ENCODE measurements at places on chromosomes 11 and 22.

DNA sequence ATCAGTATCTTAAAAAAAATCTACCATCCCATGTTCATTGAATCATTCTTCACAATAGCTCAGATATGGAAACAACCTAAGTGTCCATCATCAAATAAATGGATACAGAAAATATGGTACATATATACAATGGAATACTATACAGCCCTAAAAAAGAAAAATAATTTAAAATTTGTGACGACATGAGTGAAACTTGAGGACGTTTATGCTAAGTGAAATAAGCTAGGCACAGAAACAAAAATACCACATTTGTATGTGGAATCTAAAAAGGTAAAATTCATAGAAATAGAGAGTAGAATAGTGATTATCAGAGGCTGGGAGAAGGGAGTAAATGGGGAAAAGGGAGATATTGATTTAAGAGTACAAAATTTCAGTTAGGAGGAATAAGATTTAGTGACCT, 38.8 kb downstream of the OR9I1 start:
- DNase-seq, result no peak

DNA sequence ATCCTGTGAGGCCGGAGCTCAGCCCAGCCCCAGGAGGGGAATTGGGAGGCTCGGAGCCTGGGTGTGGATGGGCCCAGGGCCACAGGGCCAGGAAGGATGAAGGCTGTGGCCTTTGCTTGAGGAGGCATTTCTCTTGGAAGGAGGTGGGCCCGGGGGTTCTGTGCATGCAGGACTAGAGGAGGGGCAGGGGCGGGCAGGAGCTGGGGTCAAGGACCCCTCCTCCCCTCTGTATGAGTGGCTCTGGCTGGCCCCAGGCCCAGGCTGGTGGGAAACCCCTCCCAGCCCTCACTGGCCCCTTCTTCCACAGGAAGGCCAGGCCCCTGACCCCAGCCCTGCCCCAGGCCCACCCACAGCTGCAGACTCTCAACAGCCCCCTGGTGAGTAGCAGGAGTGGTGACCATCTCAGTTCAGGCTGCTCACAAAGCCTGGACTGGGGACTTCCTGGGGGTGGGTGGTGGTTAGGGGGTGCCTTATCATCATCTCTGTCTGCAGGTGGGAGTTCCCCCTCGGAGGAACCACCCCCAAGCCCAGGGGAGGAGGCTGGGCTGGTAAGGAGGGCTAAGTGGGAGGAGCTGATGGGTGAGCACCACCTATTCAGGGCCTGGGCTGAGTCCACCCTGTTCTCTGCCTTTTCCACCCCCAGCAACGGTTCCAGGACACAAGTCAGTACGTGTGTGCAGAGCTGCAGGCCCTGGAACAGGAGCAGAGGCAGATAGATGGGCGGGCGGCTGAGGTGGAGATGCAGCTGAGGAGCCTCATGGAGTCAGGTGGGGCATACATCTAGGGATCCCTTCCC, 6.0 kb downstream of the KCNK7 start:
- DNase-seq, result no peak

GRCh38 chr11:521177-521688, 14.1 kb downstream of the HRAS start:
- DNase-seq, result no peak

DNA sequence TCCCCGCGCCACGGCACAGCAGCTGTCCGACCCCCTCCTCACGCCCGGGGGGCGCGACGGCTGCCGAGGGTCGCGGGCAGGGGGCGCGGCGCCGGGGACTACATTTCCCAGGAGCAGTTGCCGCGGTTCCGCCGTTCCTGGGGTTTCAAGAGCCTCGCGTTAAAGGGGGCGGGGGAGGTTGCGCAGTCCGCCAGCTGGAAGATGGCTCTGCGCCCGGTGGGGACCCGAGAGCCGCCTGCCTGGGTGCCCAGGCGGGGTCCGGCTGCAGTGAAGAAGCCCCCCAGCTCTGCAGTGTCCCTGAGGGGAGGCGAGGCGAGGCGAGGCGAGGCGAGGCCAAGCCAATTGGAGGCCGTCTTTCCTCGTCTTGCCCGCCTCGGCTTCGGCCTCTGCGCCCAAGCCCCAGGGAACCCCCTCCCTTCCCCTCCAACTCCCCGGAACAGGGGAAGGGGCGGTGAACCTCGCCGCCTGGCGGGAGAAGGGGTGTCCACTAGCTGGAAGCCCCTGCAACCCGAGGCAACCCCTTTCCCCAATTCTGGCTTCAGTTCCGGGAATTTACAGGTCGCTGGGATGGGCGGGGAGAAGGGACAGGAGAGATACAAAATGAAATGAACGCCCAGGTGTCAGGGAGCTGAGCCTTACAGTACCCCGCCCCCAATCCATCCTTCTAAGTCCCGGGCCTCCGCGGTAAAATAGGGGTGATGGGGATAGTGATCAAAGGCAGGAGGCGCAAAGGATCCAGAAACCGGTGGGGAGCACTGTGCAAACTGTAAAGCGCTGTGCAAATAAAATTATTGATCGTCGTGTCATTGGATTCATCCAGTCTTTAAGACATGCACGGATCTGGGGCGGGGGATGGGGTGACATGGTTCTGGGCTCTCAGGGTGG, 5.2 kb upstream of the GCAT start:
- no peak for DNase-seq

DNA sequence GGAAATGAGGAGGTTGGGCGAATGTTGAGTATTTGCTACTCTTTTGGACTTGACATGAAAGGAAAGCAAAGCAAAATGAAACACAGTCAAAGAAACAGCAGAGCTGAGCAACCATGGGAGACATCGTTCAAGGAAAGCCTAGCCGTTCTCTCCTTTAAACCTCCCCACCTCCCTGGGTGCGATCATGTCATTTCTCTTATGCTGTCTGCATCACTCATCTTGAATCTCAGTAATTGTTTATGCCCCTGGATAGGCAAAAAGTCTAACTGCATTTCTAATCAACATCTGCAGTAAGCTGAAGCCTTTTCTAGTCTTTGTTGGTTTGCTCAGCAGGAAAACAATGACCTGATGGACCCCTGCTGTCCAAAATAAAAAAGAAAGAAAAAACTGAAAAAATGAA, 107.0 kb downstream of the MSANTD4 start:
- no peak for DNase-seq
